ENCODE measurements at places on chromosomes 1 and 21.

DNA sequence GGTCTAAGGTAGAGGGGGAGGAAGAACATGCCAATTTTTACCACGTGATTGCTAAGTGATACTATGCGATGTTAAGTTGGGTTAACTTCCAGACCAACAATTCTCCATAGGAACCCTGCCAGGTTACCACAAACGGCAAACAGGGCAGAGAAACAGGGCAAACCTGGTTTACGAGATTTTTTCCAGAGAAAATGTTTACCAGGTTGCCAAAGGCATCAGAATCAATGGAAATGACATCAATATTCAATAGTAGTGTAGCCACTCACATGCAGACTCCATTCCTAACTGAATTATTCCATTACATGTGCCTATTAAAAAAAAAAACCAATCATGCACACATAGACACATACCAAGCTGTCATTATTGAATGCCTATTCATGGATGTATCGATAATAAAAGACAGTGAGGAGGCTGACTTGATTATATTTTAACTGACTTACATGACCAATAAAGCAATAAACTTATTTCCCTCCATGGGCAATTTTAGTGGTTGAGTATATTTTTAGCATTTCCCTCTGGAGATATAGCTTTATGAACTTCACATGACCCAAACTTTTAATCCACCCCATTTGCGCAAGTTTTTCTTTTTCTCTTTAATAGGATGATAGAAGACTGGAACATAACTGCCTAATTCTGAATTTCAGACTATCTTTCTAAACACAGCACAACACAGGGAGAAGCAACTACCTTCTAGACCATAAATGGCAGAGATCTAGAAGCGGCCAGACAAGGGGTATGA is 40.5 kb upstream of the KCNE1 start:
- no peak for DNase-seq

DNA sequence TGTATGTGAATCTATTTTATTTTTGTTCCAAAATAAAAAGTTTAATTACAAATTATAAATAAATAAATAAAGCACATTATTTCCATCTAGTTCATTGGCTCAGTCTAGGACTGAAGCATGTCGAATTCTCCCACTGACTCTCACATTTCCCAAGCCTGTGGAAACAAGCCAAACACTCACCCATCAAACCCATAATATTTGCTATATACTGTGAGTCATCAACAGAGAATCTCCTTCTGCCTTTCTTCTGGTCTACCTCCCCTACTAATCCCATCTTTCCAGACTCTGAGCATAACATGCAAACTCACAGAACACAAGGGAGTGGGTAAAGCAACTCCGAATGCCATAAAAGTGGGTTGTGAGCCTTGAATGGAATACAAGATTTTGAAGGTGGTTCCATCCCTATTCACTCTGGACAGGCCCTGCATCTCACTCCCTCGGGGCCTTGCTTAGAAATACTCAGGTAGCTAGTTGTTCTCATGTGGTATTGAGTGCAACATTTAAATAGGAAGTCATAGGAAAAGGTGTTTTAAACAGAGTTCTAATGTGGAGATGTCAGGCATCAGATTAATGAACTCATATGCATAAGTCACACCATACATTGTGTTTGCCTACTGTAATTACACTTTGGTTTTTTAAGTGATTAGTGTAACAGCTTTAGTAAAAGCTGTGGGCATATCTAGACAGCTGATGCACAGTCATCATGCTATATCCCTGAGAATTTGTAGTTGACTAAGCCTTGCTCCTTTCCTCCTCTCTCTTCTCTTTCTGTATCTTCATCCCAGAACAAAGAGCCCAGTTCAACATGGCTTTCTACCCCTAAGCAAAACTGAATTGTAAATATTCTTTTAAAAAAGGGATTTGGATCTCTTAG is 47.0 kb downstream of the F5 start:
- DNase-seq, result no peak

GRCh38 chr1:72281144-72281543 is 1.2 kb downstream of the NEGR1 start:
- no peak for DNase-seq

DNA sequence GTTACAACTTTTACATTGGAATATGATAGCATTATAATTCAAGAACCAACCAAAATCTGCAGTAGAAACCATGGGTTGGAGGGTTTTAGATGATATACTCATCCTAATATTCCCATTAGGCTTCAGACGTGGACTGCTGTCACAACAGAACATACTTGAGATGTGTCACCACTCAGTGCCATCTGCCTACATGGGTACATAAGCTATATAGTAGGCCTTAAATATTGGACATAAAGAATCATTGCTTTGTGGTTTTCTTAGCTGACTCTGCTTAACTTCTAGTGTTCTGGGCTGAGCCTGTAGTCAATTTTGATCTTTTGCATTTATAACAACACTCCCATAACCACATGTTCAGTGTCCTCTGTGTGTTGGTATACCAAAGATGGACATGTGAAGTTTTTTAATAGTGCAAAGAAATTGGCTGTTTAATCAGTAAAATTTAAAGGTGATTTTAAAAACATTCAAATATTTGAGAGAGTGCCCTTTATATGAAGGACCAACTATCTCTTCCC is 14.2 kb downstream of the RAP1A start:
- no peak for DNase-seq

DNA sequence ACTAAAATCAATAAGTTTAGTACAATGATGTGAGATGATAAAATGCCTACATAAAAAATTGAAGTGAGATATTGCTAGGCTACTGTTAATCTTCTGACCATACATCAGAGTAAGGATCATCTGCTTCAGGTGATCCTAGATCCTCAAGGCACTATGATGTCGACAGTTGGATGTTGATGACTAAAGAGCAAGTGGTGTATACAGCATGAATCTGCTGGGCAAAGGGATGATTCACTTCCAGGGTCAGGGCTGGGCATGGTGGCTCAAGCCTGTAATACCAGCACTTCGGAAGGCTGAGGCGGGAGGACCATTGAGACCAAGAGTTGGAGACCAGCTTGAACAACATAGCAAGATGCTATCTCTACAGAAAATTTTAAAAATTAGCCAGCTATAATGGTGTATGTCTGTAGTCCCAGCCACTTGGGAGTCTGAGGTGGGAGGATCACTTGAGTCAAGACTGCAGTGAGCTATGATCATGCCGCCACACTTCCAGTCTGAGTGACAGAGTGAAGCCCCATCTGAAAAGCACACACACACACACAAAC is 24.6 kb downstream of the NUF2 start:
- DNase-seq, result no peak

DNA sequence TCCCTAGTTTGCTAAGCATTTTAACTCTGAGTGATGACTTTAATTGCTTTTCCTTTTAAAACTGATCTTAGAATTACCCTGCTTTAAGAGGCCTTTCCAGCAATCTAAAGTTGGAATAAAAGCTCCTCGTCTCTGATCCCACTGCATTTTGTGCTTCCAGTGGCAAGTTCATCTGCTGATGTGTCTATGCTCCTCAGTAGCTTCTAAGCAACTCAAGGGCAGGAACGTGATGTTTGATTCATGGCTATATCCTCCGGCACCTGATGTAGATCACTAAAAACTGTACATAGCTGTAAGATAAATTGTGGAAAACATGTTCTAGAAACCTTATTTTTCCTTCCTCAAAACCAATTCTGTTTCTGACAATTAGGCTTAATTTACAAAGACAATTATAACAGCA is 12.5 kb downstream of the CYYR1 start:
- no peak for DNase-seq

- DNase-seq, result no peak
Measured at GRCh38 chr1:229874136-229874535, 192.9 kb upstream of the GALNT2 start.

GRCh38 chr1:235866913-235867845 is 473 bp upstream of the LYST start:
- DNase-seq, result peak; percentile 97

DNA sequence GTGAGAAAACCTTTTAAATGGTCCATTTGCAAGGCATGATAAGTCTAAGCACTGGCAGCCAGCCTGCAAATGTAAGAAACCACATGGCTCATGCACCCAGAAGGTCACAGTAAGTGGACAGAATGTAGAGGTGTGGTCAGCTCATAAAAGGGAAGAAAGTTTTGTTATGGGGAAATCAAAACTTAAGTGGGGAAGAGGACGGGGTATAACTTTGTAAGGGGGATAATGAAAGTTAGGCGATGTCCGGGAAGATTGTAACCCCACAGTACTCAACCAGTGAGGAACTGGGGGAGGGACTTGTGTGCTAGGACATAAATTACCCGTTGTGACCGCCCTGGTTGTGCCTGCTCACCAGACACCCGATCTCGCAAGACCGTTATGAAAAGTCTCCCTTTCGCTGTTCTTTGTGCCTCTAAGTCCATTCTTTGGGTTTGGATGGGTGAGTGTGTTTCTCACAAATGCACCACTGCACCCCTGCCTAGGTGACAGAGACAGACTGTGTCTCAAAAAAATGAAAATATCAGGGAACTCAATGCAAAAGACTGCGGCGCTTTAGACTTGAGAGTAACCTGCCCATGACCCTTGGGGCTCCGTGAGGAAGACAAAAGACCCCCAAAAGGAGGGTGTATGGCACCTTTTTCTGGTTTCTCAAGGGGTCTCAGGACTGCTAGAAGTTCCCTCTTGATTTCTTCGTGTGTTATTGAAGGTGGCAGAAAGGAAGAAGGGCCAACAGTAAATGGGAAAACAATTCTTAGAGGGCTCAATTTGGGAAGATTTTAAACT is 28.6 kb upstream of the ZNF496 start:
- DNase-seq, result no peak

GRCh38 chr1:37825506-37825905 is 17.5 kb upstream of the YRDC start:
- no peak for DNase-seq

DNA sequence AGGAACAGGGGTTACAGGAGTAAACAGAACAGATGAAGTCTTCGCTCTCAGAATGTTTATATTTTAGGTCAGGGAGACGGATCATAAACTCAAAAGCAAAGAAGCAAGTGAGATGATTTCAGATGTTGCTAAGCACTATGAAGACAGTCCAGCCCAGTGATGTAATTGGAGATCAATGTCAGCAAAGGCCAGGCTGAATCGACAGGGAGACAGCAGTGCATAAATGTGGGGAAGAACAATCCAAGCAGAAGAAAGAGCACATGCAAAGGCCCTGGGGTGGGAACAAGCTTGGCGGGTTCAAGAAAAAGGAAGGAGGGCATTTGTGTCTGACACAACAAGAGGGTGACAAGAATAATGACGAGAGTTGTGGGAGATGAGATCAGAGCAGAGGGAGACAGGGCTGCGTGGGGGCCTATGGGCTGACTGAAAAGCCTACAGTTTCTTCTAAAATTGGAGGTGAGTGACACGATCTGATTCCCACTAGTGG is 47.0 kb downstream of the TAS1R2 start:
- DNase-seq, result no peak

DNA sequence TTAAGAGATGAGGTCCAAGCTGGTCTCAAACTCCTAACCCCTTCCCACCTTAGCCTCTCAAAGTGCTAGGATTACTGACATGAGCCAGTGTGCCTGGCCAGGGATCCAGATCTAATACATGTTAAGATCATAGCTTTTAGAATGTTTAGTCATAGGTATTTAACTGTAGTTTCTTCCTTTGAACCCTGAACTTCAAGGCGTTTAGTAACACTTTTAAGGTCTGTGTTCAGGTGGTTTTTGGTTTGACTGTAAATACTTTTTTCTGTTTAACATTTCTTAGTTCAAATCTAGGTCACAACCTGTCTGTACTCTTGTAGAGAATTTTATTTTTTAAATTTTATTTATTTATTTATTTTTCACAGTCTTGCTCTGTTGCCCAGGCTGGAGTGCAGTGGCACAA is 28.1 kb downstream of the RAP1A start:
- no peak for DNase-seq

DNA sequence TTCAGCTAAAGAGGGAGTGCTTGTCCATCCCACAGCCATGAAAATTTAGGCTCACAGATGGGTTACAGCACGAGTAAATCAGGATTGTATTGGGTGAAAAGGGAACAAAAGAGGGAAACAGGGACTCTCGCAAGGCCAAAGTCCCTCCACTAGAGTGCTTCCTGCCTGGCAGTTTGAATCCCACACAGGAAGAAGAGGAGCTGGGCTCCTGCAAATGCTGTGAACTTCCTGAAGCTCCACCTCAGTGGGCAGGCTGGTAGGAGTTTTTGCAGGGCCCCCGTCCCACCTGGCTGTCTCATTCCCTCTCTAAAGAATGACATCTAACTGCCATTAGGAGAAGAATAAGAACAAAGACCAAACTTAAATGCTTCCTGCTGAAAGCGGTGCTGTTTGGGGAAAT is 712.0 kb upstream of the PRMT6 start:
- no peak for DNase-seq

GRCh38 chr1:229075716-229076115 is 195.2 kb upstream of the RAB4A start:
- no peak for DNase-seq

DNA sequence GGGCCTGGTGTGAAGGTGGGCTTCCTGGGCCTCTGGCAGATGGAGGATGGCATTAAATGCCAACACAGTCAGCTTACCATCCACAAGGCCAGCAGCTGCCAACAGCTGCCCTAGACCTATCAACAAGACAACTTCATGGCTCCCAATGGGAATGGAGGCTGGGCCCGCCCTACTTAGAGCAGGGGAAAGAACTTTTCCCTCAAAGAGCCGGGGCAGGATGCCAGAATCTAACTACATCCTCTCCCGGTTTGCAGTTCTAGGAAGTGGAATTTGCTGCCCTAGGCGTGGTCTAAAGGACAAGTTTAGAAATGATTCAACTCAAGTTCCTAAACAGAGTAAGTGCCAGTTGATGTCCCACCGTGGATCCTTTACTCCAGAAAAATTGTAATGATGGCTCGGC is 13.1 kb downstream of the ICMT start:
- DNase-seq, result no peak

GRCh38 chr1:97392701-97393100 is 528.1 kb downstream of the DPYD start:
- no peak for DNase-seq

GRCh38 chr21:29403301-29403700 is 104.6 kb downstream of the BACH1 start:
- DNase-seq, result no peak

- DNase-seq, result no peak
Measured at GRCh38 chr1:203662360-203662759, 35.7 kb downstream of the ATP2B4 start.

GRCh38 chr1:155977690-155978324 is 540 bp downstream of the ARHGEF2 start:
- DNase-seq, result peak; percentile 66

DNA sequence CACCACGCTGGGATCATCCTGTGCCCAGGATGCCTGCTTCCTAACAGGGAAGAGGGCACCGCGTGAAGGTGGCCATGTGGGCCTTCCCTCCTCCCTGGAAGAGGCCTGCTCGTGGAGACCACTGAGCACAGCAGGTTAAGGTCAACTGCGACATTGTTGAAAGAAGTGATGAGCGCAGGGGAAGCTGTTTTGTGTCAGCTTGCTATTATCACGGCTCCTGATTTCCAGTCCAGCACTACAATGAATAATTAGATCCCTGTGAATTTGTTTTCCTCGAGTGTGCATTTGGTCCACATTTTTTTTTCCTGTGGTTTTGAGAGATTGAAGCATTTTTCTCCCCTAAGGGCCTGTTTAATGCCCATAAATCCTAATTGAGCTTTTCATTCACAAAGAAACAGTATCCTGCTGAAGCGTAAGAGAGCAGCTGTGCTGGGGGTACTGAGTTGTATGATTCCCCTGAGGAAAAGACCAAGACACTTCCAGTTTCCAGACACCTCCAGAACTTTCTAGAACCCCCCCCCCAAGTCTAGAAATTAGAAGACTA is 204.9 kb downstream of the KCNJ6 start:
- no peak for DNase-seq

Data from GM06990 (cell line).